ENCODE measurements at places on chromosomes 6 and 20. TPM values are rescaled to one million over a fixed set of nuclear protein-coding genes. Genes with fewer than 3 reads are reported as not detected.
A peak's percentile ranks its signal among the peaks of the same experiment; 100 is the strongest.

CDH22 gene
- polyA plus RNA-seq, result not detected

DACT2 gene
- not detected for polyA plus RNA-seq

BMP7 gene
- polyA plus RNA-seq, result not detected

CCM2L gene
- polyA plus RNA-seq, result not detected

TMEM217 gene
- polyA plus RNA-seq, result 2.5 TPM

RAE1 gene
- polyA plus RNA-seq, result 80.5 TPM

TFAP2A gene
- 7.1 TPM for polyA plus RNA-seq

RHAG gene
- polyA plus RNA-seq, result not detected

GRCh38 chr20:60046011-60046413 is 87.8 kb downstream of the CDH26 start:
- H3K27me3 ChIP-seq, result no peaks in the 10 kb centered on the region

DNA sequence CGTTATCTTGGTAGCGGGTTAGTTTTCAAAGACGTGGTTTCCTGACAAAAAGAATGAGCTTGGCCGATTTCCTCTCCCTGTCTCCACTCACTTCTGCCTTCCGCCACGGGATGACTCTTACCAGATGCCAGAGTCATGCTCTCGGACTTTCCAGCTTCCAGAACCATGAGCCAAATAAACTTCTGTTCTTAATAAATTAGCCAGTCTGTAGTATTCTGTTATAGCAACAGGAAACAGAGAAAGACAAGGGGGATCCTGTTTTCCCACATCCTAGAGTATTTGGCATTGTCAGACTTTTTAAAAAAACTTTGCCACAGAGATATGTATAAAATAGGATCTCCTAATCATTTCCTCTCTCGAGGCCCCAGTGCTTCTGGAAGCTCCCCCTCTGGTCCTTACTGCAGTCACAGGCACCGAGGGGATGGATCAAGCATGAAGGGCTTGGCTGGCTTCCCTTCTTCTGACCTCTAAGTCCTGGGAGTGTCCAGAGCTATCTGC is 84.9 kb upstream of the NAA20 start:
- H3K27ac ChIP-seq, result peak overlapping the region; percentile 84
- H3K27me3 ChIP-seq, result no peaks in the 10 kb centered on the region
- peak; percentile 94 for DNase-seq
- peaks cover 17% of the 10 kb centered on the region for H3K4me1 ChIP-seq
- no peak overlapping the region for H3K4me3 ChIP-seq

DNA sequence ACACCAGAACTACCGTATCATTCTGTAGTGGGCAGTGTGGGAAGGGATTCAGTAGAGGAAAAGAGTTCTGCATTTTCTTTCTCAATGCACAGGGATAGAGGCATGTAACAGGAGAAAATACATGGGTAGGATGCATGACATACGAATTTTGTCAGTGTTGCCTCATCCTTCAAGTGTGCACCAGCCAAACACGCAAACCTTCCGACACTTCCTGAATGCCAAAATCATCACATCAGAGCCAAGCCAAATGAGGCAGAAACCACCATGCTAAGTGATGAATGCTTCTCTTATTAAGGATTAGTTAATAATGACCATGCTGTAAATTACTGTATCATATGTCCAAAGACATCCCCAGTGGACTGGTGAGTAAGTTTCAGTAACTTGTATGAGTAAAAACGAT is 27.3 kb downstream of the RAMACL start:
- no peak for DNase-seq
- no peaks in the 10 kb centered on the region for H3K27me3 ChIP-seq
- H3K36me3 ChIP-seq, result peaks cover 20% of the 10 kb centered on the region
- no peak overlapping the region for H3K27ac ChIP-seq
- no peak overlapping the region for H3K4me3 ChIP-seq

DNA sequence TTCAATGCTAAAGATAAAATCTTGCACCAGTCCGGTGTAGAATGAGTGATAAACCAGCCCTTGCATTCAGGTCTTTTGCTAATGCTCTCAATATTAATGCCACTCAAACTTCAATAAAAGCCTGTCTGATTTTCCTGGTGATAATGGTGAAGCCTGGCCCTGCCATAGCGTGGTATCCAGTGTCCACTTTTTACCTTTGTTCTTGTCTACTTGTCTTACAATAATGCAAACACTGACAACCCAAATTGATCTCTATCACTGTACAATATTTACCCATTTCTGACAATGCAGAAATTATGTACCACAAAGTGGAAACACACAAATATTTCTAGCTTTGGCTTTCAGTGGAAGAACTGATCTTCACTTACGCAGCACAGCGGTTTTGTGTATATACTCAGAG is 189.1 kb downstream of the ZDHHC14 start:
- no peak for DNase-seq
- H3K36me3 ChIP-seq, result no peaks in the 10 kb centered on the region
- H3K27me3 ChIP-seq, result no peaks in the 10 kb centered on the region
- H3K4me1 ChIP-seq, result no peaks in the 10 kb centered on the region
- H3K4me3 ChIP-seq, result no peak overlapping the region

- no peaks in the 10 kb centered on the region for H3K27me3 ChIP-seq
- no peak overlapping the region for H3K4me3 ChIP-seq
- DNase-seq, result no peak
- no peaks in the 10 kb centered on the region for H3K4me1 ChIP-seq
- H3K27ac ChIP-seq, result no peak overlapping the region
Measured at GRCh38 chr6:69097948-69098347, 462.9 kb downstream of the ADGRB3 start.

GRCh38 chr6:134470457-134470975 is 152.6 kb upstream of the SGK1 start:
- peaks cover 11% of the 10 kb centered on the region for H3K4me1 ChIP-seq
- no peak for DNase-seq
- no peaks in the 10 kb centered on the region for H3K27me3 ChIP-seq
- no peaks in the 10 kb centered on the region for H3K36me3 ChIP-seq

- no peak overlapping the region for H3K4me3 ChIP-seq
- no peaks in the 10 kb centered on the region for H3K36me3 ChIP-seq
- H3K27me3 ChIP-seq, result peaks cover 7% of the 10 kb centered on the region
- H3K27ac ChIP-seq, result no peak overlapping the region
- no peaks in the 10 kb centered on the region for H3K4me1 ChIP-seq
Measured at GRCh38 chr20:57559658-57560553, 1.0 kb upstream of the PCK1 start.

DNA sequence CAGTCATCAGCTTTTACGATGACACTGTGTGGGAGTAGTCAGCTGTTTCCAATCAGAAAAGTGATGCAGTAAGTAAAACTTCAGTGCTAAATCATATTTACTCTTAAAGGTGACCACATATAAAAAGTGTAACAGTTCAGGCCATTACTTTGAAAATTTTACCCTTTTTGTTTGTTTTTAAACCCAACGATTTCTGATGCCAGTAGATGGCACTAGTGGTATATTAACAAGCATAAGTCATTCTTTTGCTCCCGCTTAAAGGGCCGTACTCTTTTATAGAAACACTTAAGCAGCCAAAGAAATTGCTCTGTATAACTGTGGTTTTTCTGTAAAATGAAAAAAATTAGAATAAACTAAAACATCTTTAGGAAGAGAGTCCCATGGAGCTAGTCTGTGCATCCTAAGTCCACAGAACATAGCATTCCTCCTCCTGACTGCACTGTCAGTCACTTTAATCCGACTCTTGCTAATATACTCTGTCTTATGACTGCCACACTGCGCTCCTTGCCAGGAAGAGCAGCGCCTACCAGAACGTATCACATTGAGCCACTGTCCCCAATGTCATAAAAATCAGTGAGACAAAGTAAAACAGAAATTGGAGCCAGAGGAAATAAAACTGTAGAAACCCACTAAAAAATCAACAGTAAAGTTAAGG is 25.0 kb downstream of the HEBP2 start:
- H3K27ac ChIP-seq, result no peak overlapping the region
- peak; percentile 77 for DNase-seq
- no peaks in the 10 kb centered on the region for H3K27me3 ChIP-seq
- H3K4me3 ChIP-seq, result no peak overlapping the region
- H3K4me1 ChIP-seq, result peaks cover 5% of the 10 kb centered on the region

GRCh38 chr20:39081255-39081654 is 119.1 kb downstream of the DHX35 start:
- peak; percentile 75 for DNase-seq
- H3K4me1 ChIP-seq, result no peaks in the 10 kb centered on the region
- no peak overlapping the region for H3K4me3 ChIP-seq

DNA sequence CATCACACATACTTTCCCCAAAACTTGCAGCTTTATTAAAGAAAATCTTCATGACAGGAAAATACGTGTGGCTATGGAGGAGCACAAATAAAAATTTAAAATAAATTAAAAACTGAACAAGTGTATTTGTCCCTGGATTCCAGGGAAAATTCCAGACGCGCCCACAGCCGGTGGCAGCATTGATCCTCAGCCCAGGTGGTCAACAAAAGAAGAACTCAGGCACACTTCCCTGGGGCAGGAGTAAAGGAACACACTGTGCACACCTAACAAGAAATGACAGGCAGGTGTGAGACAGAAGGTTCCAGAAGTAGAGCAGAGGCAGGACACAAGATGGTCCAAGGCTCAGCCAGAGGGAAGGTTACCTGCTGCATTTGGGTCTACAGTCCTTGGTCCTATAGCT is 36.3 kb downstream of the FOXA2 start:
- no peak overlapping the region for H3K4me3 ChIP-seq
- H3K4me1 ChIP-seq, result no peaks in the 10 kb centered on the region
- H3K36me3 ChIP-seq, result no peaks in the 10 kb centered on the region
- no peak for DNase-seq

DNA sequence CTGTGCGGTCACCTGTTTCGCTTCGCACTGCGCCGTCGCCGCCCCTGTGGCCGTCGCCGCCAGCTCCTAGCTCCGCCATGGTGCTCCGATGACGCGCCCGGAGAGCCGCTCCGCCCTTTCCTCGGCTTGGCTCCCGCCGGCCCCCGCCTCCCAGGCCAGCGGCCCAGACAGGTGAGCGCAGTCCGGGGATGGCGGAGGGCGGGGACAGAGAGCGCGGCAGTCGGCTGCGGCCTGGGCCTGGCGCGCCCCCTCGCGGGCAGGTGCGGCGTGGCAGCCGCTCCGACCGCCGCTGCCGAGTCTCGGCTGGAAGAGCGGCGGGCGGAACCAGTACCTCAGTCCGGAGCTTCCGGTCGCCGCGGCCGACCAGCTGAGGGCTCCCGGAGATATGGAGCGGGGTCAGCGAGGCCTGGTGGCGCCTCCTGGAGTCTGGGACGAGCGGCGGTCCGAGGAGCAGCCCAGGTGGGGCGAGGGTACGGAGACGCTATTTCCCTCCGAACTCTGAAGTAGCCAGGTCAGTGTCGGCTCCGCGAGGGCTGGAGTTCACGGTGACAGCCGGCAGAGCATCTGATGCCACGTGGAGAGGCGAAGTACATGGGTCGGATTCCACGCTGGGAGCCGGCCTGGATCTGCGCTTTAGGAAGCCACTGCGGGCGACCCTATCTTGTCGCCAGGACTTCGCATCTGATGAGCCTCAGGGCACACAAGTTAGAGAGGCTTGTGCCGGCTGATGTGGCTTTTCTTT is at the start of gene MAP7:
MAP7 (minus strand) TSS at position 93 of the 742 bp plus-strand sequence; CDS start at position 79, 14 bp downstream.
- peak within 1 kb of the TSS; percentile 72 for H3K4me3 ChIP-seq
- peaks cover 3% of the 10 kb centered on the region for H3K4me1 ChIP-seq
- peaks cover under 1% of the 10 kb centered on the region for H3K36me3 ChIP-seq
- peaks cover 27% of the 10 kb centered on the region for H3K27me3 ChIP-seq
- DNase-seq, result peak; percentile 18
- H3K27ac ChIP-seq, result no peak within 1 kb of the TSS

DNA sequence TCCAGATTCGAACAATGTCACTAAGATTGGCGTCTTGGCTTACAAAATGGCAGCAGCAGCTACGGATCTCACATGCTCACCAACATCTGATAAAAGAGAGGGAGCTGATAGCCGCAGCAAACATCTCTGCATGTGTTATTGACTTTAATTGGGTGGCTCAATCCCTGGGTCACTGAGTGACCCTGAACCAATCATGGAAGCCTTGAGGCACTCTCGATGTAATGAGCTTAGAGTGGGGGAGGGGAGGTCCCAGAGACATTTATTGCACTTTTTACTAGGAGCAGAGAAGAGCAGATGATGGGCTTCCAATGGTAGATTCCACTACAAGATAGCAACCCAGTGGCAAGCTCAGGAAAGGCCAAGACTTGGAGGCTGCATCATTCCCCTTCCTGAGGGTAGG is 238.7 kb downstream of the BMP7 start:
- no peak overlapping the region for H3K27ac ChIP-seq
- no peaks in the 10 kb centered on the region for H3K36me3 ChIP-seq
- DNase-seq, result no peak
- no peaks in the 10 kb centered on the region for H3K4me1 ChIP-seq
- H3K27me3 ChIP-seq, result no peaks in the 10 kb centered on the region
- no peak overlapping the region for H3K4me3 ChIP-seq

- no peak overlapping the region for H3K4me3 ChIP-seq
- no peaks in the 10 kb centered on the region for H3K36me3 ChIP-seq
- no peak for DNase-seq
- peaks cover 34% of the 10 kb centered on the region for H3K27me3 ChIP-seq
- no peak overlapping the region for H3K27ac ChIP-seq
Measured at GRCh38 chr20:63095718-63096654, 89.2 kb upstream of the BHLHE23 start.

- DNase-seq, result peak; percentile 39
- H3K4me1 ChIP-seq, result peaks cover 2% of the 10 kb centered on the region
- H3K4me3 ChIP-seq, result no peak overlapping the region
- no peaks in the 10 kb centered on the region for H3K27me3 ChIP-seq
Measured at GRCh38 chr20:4571759-4572531, 149.8 kb upstream of the PRND start.

GRCh38 chr6:35042031-35042815 is 98.9 kb downstream of the TCP11 start:
- H3K27ac ChIP-seq, result no peak overlapping the region
- no peak for DNase-seq
- no peaks in the 10 kb centered on the region for H3K27me3 ChIP-seq
- H3K4me3 ChIP-seq, result no peak overlapping the region

DNA sequence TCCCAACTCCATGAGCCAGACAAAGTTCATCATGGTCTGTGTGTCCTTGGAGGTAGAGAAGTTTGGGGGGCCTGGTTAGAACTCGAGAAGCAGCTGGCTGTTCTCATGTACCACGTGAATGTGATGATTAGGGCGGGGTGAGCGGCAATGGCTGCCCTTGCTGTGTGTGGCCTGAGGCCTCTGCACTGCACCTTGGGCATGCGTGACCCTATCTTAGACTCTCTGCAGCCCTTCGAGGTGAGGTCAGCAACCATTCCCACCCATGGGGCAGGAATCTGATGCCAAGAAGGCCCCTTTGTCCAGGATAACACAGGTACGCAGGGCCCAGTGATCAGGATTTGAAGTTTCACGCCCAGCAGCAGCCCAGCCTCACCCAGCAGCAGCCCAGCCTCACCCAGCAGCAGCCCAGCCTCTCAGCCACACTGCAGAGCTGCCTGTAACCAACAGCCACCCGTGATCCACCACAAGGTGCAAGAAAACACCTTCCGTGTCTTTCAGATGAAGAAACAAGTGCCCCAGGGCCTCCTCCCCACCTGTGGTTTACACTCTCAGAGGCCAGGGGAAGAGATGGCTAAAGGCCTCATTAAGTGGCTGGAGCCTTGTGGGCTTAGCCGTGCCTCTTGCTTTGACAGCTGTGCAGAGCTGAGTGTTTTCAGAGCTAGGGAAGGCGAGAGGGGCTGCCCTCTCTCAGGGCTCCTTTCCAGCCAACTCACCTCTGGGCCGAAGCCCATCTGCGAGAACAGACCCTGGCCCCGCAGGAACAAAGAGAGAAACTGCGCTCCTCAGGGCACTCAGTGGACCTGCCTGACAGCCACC is 195.2 kb upstream of the CDH4 start:
- no peak overlapping the region for H3K27ac ChIP-seq
- DNase-seq, result no peak
- no peaks in the 10 kb centered on the region for H3K27me3 ChIP-seq
- no peaks in the 10 kb centered on the region for H3K36me3 ChIP-seq
- no peak overlapping the region for H3K4me3 ChIP-seq

- H3K27me3 ChIP-seq, result no peaks in the 10 kb centered on the region
- H3K4me3 ChIP-seq, result no peak overlapping the region
- H3K4me1 ChIP-seq, result no peaks in the 10 kb centered on the region
- no peaks in the 10 kb centered on the region for H3K36me3 ChIP-seq
- H3K27ac ChIP-seq, result no peak overlapping the region
- DNase-seq, result peak; percentile 59
Measured at GRCh38 chr6:40550202-40551101, 36.7 kb downstream of the LRFN2 start.

Data from IMR-90 (cell line).